ENCODE measurements at places on chromosomes 5 and 9. TPM values are rescaled to one million over a fixed set of nuclear protein-coding genes. Genes with fewer than 3 reads are reported as not detected.

DNA sequence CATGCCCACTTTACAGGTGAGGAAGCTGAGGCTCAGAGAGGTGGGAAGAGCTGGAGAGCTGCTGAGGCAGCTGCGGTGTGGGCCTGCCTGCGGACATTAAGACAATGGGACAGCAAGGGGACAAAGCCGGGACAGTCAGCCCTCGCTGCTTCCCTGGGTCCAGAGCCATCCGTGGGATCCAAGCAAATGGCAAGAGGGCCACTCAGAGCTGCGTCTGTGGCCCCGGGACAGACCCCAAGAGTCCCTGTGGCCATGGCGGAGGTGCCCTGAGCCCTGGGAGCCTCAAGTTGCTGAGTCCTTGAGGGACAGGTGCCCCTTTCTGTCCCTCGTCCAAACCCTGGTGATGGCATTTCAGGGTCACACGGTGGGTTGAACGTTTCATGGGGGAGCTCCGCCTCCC, 191.9 kb downstream of the OLFM1 start:
- no peaks in the 10 kb centered on the region for H3K27me3 ChIP-seq
- H3K4me1 ChIP-seq = no peaks in the 10 kb centered on the region
- H3K27ac ChIP-seq = no peak overlapping the region
- no peaks in the 10 kb centered on the region for H3K36me3 ChIP-seq
- no peak overlapping the region for H3K4me3 ChIP-seq
- no peak for DNase-seq

- H3K4me3 ChIP-seq = no peak overlapping the region
- H3K36me3 ChIP-seq = no peaks in the 10 kb centered on the region
- H3K27ac ChIP-seq = no peak overlapping the region
- H3K4me1 ChIP-seq = no peaks in the 10 kb centered on the region
Observed at GRCh38 chr5:169126481-169127021, 174.4 kb downstream of the SLIT3 start.

GRCh38 chr5:138371454-138371853, 19.0 kb downstream of the KDM3B start:
- peaks cover 30% of the 10 kb centered on the region for H3K4me1 ChIP-seq
- H3K27me3 ChIP-seq = no peaks in the 10 kb centered on the region
- DNase-seq = no peak
- no peak overlapping the region for H3K4me3 ChIP-seq

DNA sequence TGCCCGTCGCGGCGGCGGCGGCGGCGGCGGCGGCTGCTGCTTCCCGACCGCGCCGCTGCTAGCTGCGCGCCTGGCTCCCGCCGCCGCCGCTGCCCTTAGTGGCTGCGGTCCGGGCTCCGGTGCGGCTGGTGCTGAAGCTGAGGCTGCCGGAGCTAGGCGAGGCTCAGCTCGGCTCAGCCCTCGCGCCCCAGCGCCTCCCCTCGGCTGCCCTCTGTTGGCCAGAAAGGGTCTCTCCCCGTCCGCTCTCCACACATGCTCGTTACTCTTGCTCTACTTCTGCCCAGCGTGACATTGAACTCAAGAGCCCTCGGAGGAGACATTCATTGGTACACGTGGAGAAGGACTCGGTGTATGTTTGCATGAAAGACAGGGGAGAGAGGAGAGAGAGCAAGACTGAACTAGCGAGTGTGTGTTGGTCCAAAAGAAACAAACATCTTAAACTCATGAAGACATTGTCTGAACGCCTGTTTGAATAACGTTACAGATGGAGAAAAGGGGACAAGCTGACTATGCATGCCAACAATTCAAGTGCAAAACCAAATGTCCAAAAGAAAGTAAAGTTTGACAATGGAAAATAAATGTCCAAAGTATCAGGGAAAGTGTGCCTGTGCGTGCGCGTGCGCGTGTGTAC, at the start of gene HCN1:
TSS of gene HCN1 (minus strand) at position 175 of the 631 bp plus-strand sequence.
- no peak within 1 kb of the TSS for H3K4me3 ChIP-seq
- peak; percentile 56 for DNase-seq
- peaks cover 21% of the 10 kb centered on the region for H3K27me3 ChIP-seq
- H3K4me1 ChIP-seq = peaks cover 2% of the 10 kb centered on the region
- H3K36me3 ChIP-seq = peaks cover 8% of the 10 kb centered on the region
- H3K27ac ChIP-seq = no peak within 1 kb of the TSS

GRCh38 chr9:122377241-122378164, 6.7 kb downstream of the PTGS1 start:
- peaks cover 9% of the 10 kb centered on the region for H3K27me3 ChIP-seq
- no peak overlapping the region for H3K4me3 ChIP-seq
- no peak overlapping the region for H3K27ac ChIP-seq
- H3K4me1 ChIP-seq = no peaks in the 10 kb centered on the region

GRCh38 chr9:114894609-114895433, 35.6 kb downstream of the TNFSF8 start:
- peaks cover 22% of the 10 kb centered on the region for H3K36me3 ChIP-seq
- peak overlapping the region; percentile 86 for H3K27ac ChIP-seq
- DNase-seq = peak; percentile 78
- H3K4me3 ChIP-seq = no peak overlapping the region
- H3K27me3 ChIP-seq = no peaks in the 10 kb centered on the region
- peaks cover 54% of the 10 kb centered on the region for H3K4me1 ChIP-seq

GRCh38 chr5:71974165-71974564, 133.1 kb upstream of the MAP1B start:
- no peaks in the 10 kb centered on the region for H3K36me3 ChIP-seq
- H3K4me3 ChIP-seq = no peak overlapping the region
- H3K27ac ChIP-seq = no peak overlapping the region
- no peaks in the 10 kb centered on the region for H3K4me1 ChIP-seq
- H3K27me3 ChIP-seq = peaks cover 6% of the 10 kb centered on the region

GRCh38 chr5:59099270-59099994, 516.6 kb downstream of the RAB3C start:
- peaks cover 39% of the 10 kb centered on the region for H3K4me1 ChIP-seq
- H3K4me3 ChIP-seq = peak overlapping the region; percentile 11
- DNase-seq = peak; percentile 75
- no peaks in the 10 kb centered on the region for H3K36me3 ChIP-seq
- H3K27ac ChIP-seq = peak overlapping the region; percentile 74

FCN2 gene
- total RNA-seq = not detected

PRDM9 gene
- not detected for total RNA-seq

PLPP7 gene
- total RNA-seq = 0.11 TPM

BAAT gene
- not detected for total RNA-seq

All from activated CD8-positive, alpha-beta T cell treated with anti-CD3 and anti-CD28 coated beads for 36 hours (primary cell).